Stimulated activated CD8-positive, alpha-beta memory T cell treated with anti-CD3 and anti-CD28 coated beads, Interleukin-15, amount 100 ng/mL, for 1 hour (primary cell): ENCODE measurements at places on chromosomes 6 and 20.

DNA sequence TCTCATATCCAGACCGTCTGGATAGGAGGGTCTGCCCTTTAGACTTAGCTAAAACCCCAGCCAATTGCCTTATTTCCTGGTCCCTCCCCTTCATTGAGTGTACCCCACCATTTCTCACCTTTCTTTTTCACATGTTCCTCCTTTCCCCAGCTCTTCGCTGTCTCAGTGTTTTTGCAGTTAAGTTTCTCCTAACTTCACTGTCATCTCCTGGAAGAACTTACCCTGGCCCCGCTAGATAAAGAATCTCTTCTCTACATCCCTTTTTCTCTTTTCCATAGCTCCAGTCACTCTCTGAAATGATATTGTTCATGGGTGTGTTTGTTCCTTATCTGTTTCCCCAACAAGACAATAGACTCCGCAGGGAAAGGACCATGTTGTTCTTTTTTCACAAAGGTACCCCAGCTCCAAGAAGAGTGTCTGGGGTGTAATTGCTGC, 208.8 kb downstream of the TSHZ2 start:
- no peak for DNase-seq

GRCh38 chr6:10759312-10759839, 11.8 kb downstream of the TMEM14B start:
- no peak for DNase-seq

DNA sequence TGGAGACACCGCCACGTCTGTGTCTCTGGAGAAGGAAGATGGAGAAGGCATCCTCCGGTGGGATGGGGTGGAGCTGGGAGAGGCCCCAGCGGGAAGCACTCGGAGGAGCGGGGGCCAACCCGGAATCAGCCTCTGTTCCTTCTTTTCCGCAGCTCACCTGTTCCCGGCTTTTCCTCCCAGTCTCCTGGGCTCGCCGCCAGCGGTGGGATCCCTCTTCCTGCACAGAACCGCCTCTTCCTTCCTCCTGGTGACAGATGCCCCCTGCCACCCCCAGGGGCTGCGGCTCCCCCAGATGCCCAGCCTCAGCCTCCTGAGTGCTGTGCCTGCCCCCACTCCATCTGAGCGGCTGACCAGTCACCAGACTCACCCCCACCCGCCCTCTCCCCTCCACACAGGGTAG, 23.3 kb downstream of the RAMACL start:
- DNase-seq: no peak

DNA sequence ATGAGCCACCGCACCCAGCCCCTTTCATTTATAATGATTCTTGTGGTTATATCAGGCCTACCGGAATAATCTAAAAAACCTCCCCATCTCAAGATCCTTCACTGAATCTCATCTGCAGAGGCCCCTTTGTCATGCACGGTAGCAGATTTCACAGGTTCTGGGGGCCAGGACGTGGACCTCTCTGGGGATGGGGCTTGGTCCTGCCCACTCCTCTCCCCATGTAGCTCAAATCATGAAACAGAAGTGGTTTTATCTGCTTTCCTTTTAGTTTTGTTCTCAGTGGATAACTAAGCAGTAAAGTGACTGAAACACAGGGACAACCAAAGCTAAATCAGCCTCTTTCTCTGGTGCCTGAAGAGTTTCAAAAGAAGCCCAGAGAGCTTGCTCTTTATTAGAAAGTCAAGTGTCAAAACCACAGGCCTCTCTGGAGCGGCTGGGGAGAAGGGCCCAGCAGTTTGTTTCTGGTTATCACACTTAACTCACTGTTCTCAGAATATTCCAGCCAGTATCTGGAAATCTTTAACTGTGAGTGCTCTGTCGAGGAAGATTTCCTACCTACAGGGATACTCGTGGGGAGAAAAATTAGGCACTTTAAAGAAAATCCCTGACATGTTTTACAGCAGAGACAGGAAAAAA, 60.6 kb upstream of the FAM184A start:
- DNase-seq: no peak

DNA sequence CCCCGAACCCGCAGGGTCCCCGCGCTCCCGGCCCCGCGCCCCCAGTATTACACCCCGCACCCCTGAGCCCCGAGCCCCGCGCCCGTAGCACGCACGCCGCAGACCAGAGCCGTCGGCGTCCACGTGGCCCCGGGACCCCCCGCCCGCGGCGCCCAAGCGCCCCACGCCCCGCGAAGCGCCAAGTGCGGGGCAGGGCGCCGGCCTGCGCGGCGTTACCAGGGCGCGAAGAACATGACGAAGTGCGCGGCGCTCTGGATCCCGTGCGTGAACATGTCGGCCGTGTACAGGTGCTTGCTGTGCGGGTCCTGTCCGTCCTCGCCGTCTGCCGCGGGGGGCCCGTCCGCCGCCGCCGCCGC, 312 bp downstream of the TXNDC5 start:
- no peak for DNase-seq

- no peak for DNase-seq
Observed at GRCh38 chr6:10963113-10963512, 76.3 kb downstream of the SYCP2L start.

DNA sequence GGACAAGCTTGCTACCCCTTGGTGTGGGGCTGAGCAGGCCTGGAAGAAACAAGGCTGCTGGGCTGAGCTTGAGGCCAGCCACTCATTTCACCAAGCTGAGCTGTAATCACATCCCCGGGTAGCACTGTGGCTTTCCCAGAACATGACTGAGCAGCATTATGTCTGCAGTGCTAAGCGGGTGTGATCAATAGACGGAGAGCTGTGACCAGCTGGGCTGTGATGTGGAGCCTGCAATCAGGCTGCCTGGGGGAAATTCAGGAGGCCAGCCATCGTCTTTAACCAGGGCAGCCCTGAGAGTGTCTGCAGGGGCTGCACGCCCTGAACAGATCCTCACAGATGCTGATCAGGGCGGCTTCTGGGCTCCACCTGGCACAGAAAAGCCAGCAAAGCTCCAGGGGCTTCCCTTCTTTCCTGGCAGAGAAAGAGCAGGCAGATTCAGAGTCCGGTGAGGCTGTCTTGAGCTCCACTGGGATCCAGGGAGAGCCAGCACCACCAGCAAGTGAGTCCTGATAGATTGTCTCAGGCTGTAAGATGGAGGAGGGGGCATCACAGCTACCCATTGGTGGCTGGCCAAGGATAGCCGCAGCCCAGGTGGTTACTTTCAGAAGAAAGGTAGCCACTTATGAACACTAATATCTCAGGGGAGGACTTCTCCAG, 165.9 kb downstream of the NRN1 start:
- no peak for DNase-seq

GRCh38 chr6:143507358-143508145, 4.0 kb downstream of the FUCA2 start:
- no peak for DNase-seq

DNA sequence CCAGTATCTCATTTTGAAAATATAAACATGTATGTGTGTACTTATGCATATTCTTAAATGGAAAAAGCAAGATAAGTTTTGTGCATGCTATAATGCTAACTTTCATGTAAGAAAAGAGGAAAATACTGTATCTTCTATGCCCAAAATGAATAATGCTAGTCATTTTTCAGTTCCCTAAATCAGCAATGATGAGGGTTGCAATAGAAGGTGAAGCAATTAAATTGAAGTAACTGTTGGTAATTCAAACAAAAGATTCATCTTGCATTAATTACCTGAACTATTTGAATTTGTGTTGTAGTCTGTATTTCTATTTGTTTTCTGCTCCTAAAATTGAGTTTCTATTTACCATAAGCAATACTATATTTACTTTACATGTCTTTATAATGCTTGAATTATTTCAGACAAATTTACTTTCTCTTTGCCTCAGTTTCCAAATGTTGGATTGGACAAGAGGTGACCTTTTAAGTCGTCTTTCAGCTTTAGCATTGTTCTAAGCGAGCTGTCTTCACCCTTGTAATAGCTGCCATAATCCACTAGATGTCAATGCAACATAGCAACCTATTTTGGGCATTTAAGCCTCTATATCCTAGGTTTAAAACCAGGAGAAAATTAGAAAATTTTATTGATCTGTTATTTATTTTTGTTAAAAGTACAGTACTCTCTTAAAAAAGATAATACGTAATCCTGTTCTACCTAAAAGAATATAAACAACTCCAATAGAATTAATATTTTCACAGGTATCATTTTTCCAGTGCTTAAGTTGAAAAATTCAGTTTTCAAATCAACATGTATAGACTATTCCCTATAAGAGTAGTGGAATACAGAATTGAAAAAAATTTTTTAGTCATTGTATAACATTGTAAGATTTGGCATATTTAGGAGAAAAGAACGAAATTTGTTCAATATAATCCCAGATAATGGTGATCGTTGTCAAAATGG, 52.3 kb upstream of the IFNGR1 start:
- no peak for DNase-seq

DNA sequence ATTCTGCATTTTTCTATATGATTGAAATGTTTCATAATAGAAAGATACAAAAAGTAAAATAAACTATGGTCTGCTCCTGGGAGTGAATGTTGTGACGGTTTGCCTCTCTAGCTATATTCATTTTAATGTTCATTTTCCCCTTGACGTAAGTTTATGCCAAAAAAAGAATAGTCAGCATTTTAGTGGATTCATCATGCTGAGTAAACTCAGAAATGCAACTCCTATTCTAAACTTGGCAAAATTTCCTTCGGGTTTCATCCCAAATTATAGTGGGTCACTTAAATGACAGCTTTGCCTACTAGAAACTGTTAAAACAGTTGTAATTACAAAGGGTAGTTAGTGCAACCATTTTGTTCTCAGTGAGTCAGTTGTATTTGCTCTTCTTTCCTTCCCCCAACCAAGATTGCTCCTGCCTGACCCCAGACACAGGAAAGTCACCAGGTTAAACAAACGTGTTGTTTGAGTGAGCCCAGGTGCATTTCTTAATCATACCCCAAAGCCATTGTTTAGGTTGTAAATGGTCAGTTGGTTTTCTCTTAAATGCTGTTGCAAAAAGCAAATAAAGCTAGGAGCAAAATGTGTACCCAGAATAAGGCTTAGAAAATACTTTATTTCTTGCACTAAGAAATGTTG, 482.3 kb upstream of the SOX4 start:
- DNase-seq: no peak

DNA sequence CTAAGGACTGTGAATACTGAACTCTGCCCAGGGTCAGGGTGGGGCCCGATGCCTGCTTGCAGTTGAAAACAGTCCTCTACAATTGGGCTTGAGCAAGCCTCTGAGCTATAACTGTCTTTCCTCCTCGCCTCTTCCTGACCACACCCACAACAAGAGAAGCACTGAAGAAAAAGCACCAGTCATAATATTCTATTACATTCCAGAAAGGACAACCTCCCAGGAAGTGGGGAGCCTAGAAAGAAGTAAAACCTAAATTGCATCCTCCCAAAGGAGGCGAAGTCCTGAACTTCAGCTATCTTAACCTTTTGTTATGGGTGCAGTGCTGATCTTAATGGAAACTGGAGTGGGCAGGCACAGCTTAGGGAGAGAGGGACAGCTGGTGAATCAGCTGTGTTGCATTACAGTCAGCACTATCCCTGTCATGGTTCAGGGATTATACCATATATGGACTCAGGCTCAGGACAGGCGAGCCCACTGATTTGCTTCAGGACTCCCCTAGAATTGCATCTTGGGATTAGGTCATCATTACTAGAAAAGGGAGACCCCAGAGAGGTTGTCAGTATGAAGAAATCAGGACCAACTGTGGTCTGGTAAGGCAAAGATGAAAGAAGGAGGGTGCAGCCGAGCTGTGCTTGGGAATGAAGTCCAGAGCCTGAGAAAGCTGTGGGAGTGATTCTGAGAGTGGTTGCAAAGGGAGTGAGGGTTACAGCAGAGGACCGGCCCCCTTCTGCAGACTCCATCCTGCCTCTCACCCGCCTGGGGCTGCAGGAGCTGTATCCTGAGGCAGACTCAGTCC, 18.3 kb upstream of the TRAM2 start:
- no peak for DNase-seq

DNA sequence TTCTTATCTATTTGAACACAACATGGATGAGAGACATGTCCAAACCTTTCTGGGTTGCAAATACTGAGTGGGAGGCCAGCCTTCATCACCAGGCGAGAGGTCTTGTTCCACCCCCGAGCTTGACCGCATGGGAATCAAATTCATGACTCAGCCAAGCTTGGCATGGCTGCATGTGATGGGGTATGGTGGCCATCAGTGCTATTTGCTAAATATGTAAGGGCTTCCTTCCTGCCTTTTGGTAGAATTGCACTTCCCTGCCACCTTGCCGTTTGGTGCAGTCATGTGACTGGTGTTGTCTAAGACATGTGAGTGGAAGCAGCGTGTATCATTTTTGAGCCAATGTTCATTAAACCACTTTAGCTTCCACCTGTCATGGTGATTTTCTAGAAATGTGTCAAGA, 508.9 kb upstream of the SULF2 start:
- DNase-seq: no peak

- no peak for DNase-seq
Observed at GRCh38 chr6:156814036-156814581, 36.9 kb downstream of the ARID1B start.

DNA sequence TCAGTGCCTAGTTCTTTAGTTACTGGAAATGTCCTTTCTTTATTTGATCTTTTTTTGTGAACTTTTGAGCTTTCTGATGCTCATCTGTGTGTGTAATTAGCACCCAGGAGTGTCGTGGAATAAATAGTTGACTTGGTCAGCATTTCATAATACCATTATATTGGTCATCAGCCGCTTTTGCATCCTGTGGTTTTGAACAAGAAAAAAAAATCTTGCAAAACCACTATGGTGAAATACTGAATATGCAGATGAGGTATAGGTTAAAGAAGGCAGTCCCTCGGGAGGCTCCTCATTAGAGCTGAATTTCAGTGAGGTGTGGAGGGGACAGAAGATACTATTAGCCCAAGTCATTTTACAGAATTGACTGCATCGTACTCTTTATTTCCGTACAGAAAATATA, 90.1 kb downstream of the FOXO3 start:
- no peak for DNase-seq
